Activated CD4-positive, alpha-beta T cell treated with anti-CD3 and anti-CD28 coated beads, Interleukin-2, amount 10 ng/mL, durations not matched to agents 7 days and 5 days (primary cell): ENCODE measurements at places on chromosomes 4 and X.
A peak's percentile ranks its signal among the peaks of the same experiment; 100 is the strongest.

- no peak for DNase-seq
These were observed 6.5 kb downstream of the FATE1 start for GRCh38 chrX:151722241-151722846.

DNA sequence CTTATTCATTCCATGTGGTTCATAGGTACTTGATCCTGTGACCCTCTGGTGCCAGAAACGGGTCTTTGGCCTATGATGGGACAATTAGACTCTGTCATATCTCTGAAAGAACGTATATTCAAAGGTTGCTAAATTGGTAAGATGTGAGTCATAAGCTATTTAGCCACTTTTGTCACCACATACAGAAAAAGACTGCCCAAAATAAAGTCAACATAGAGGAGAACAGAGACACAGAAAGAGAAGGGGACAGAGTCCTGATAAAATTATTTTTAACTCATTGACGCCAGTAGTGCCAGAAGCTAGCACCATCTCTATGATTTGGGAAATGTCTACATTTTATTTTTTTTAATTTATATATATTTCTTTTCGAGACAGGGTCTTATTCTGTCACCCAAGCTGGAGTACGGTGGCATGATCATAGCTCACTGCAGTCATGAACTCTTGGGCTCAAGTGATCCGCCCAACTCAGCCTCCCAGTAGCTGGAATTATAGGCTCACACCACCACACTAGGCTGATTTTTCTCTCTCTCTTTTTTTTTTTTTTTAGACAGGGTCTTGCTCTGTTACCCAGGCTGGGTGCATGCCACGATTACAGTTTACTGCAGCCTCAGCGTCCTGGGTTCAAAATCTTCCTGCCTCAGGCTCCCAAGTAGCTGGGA, 92.1 kb upstream of the COX18 start:
- no peak for DNase-seq

- no peak for DNase-seq
These were observed 376.6 kb downstream of the PDGFC start for GRCh38 chr4:156595041-156595440.

DNA sequence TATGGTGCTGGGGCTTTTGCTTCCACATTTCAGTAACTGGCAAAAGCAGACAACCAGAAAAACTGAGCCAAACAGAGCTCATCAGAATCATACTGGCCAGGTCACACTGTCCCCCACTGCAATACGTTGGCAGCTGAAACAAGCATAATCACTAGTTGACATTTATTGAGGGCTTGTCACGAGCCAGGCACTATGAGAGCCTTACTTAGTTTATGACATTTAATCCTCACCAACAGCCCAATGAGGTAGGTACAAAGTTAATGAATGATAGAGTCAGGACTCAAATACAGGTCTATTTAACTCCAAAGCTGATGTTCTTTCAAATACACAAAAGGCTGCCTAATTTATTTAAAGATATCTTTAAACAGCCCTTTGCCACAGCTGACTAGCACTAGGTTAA, 174.0 kb upstream of the MBNL3 start:
- no peak for DNase-seq

DNA sequence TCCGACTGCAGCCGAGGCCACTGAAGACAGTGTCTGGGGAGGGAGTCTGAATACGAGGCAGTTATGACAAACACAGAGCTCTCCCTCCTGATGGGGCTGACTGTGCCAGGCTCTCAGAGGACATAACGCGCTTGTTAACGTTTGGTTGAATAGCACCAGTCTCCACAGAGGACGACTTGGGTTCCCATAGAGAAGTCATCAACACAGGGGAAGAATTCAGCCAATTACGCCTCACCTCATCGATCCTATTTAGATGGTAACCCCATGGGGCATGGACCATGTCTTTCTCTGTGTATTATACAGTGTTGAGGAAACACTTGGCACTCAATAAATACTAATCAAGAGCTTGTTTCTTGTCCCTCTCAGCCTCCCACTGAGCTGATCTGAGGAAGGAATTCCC, 642.6 kb upstream of the LCORL start:
- no peak for DNase-seq

GRCh38 chrX:129678614-129679195, 23.9 kb upstream of the APLN start:
- peak; percentile 41 for DNase-seq

DNA sequence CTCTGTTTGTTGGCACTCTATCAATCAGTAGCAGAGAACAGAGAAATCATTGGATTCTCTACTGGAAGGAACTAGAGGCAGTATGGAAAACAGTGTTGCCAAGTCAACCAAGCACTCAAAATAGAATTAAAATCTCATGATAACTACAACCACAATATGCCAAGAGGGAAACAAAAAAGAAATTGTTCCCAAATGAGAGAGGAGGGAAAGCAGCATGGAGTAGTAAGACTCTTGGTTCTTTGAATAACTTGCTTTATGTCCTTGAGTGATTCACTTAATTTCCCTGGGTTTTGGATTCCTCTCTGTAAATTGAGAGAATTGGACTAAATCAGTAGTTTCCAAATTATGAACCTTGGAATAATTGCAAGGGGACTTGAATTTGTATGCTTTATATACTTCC, 285.5 kb upstream of the ANKRD50 start:
- DNase-seq = no peak

DNA sequence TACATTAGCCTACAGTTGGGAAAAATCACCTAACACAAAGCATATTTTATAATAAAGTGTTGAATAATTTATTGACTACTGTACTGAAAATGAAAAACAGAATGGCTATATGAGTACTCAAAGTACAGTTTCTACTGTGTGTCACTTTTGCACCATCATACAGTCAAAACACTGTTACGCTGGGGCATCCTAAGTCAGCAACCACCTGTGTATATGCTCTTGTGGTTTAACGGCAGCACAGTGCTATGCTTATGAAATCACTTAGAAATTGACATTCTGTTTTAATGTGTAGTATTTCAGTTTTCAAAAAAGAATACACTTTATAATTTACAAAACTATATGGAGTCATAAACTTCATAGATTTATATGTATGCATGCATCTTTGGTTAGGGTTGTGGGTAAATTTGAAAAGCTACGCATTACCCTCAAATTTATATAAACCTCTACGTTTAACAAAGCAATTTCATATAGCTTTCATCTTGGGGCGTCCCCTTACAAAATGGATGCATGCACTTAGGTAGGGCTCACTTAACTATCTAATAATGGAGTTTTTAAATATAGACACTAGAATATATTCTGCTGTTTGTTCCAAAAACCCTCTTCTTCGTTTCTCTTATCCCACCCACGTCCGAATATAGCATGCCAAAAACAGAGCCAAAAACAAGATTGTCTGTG, 690 bp upstream of the NEIL3 start:
- peak; percentile 38 for DNase-seq
